Coronary artery (tissue), 2 donors: ENCODE measurements at places on chromosomes 3 and 15.

GRCh38 chr3:156787001-156787400 lies 39.2 kb upstream of the LEKR1 start:
- DNase-seq, result no peak

GRCh38 chr15:80404057-80404760 lies at the start of gene ARNT2:
Gene ARNT2, plus strand, starts transcription at chr15:80404382. Its CDS starts 134 bp downstream, at chr15:80404516.
- no peak for DNase-seq

DNA sequence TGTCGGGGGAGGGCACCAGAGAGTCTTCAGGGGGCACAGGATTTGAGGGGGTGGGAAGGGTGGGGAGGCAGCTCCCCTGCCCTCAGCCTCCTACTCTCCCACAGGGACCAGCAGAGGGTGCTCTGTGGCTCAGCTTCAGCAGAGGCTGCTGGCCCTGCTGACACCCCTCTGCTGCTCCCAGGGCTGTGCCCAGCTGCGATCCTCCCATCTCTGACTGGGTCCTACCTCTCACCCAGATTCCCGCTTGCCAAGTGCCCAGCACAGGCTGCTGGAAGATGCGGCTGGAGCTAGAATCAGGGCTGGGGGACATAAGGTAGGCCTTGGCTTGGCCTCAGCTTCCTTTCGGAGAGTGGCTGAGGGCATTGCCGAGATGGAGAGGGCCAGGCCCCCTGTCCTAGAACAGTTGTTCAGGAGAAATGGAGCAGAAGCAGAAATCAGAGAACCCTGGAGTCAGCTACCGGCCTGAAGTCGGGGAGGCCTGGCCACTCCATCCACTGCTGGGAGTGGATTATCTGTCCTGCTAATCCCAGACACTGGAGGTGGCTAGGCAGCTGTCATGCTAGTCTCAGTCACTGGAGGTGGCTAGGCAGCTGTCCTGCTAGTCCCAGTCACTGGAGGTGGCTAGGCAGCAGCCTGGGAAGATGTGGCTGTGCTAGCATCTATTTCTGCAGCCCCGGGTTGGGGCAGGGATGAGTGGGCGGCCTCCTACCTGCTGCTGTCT lies 3.9 kb downstream of the GRM2 start:
- DNase-seq, result peak; percentile 62

DNA sequence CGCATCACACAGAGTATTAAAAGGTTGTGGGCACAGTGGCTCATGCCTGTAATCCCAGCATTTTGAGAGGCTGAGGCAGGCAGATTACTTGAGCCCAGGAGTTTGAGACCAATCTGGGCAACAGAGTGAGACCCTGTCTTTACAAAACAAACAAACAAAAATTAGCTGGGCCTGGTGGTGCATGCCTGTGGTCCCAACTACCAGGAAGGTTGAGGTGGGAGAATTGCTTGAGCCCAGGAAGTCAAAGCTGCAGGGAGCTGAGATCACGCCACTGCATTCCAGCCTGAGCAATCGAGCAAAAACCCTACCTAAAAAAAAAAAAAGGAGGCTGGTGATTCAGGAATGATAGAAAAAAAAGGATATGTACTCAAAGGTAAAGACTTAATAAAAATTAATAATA lies 28.2 kb upstream of the ST6GAL1 start:
- no peak for DNase-seq

DNA sequence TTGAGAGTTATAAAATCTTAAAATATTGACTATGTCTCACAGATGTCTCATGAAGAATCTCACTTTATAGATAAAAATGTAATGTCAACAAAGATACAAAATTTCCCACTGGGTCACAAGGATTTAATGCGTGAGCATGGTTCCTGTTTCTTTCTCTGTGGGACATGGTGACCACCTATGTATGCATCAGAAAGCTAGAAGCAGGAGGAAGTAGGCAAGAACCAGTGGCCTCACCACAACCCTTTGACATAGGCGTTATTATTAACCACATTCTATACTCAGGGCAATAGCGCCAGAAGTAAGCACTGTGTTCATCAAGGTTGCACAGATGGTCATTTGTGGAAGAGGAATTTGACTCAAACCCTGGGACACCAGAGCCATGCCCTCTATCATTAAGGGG lies 11.7 kb upstream of the ADAMTS17 start:
- no peak for DNase-seq
